HCEC 1CT (cell line): ENCODE measurements at places on chromosomes 5 and 9.

- DNase-seq: no peak
Observed at GRCh38 chr5:43043400-43043756, 3.3 kb upstream of the ANXA2R start.

DNA sequence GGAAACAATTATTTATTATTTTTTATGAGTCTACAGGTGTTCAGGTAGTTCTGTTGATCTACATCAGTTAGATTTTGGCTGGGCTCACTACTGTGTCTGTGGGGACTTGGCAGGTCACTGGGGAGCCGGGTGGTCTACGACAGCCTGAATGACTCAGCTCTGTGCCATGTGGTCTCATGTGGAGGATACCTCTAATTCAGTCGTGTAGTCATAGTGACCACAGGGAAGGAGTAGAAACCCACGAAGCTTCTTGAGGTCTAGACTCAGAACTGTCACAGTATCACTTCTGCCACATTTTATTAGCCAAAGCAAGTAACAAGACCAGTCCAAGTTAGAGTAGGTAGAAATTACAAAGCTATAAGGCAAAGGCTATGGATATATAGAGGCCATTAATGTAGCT, 64.7 kb upstream of the GRAMD2B start:
- no peak for DNase-seq

- no peak for DNase-seq
Observed at GRCh38 chr5:159010661-159011442, 88.9 kb downstream of the EBF1 start.

GRCh38 chr5:40904994-40905306, 4.3 kb upstream of the C7 start:
- no peak for DNase-seq

DNA sequence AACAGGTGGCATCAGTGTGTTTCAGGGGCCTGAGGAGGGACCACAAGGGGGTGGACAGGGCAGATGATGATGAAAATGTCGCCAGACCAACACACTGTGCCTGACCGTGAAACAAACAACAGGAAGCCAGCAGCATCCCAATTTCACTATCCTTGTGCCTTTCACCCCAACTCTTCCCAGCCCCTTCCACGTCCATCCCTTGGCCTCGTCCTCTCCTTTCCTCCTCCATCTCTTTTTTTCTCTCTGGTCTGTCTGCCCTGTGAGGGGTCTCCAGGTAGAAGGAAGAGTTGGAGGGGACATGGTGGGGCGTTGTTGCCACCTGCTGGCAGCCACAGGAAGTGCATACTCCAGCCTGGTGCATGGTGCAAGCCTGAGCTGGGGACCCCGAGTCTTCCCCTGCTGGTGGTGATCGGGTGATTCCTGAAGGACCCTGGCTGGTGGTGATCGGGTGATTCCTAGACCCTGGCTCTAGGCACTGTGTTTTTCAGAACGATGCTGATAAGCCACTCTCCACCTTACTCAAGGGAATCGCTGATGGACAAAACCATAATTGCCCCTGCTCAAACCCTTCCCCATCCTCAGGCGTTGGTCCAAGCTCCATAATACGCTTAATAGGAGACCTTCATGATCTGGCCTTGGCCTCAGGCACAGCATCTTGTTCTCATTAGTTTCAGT, 21.7 kb upstream of the NSD1 start:
- DNase-seq: peak; percentile 17

- DNase-seq: no peak
Observed at GRCh38 chr9:24738421-24738961, 192.8 kb upstream of the IZUMO3 start.

GRCh38 chr9:115877852-115878438, 275.6 kb upstream of the PAPPA start:
- no peak for DNase-seq

DNA sequence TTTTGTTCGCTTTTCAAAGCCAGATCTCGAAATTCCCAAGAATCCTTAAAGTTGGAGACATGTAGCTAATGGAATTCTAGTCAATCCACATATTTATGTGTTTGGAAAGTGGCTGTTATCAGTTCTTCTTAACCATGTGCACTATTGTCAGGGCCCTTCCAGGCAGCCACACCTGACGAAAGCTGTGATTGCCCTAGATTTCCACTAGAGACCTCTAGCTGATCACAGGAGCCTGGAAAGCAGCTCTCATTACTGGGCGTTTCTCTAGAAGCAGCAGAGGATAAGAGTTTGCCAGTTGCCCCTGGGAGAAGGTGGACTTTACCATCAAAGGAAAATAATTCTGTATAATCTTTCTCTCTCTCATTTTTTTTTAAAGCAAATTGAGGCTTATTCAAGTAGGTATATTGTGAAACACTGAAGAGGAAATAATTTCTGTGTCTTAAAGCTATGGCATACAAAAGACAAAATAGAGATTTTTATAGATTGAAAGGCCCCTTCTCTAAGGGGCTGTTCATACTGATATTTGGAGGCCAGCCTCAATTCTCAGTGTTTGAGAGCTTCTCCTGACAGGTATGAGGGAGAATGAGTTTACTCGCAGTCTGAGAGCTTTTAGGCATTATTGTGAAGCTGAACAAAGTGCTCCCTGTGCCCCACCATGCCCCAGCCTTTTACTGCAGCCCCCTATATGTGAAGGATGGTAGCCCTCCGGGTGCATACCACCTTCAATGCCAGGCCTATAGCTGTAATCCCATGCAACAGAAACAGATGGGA, 405.4 kb upstream of the ACTBL2 start:
- DNase-seq: peak; percentile 44

DNA sequence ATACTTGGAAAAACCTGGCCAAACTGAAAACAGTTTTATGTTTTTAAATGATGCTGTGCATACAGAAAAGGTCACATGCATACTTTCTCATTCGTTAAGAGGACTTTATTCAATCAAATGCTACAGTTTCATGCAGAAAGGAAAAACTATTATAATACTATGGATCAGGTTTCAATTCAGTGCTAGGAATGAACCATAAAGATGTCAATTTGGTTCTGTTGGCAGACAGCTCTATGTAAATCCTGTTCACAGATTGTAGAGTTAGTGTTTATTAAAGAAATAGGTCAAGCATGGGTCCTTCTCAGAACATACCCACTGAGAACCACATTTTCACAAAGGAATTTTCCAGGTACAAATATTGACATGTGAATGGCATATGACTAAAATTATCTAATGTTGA, 57.1 kb downstream of the RETREG1 start:
- DNase-seq: no peak

GRCh38 chr9:69195668-69196067, 21.6 kb downstream of the TJP2 start:
- DNase-seq: no peak

- no peak for DNase-seq
Observed at GRCh38 chr5:98175474-98175873, 598.0 kb upstream of the RGMB start.

DNA sequence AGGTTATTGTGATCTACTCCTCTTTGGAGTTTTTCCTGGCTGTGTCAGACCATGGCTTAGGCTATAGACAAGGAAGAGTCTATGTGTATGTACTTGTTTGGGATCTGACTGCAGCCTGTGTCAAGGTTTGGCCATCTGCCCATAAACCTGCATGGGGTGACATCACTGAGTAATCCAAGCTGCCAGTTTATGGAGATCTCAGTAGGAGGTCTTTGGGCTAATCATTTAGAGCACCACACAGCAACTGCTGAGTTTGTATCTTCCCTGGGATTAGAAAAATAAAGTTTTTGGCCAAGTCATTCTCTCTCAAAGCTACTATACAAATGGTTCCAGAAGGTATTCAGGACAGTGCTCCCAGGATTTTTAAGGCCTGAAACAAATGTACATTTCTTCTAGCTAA, 65.5 kb upstream of the HSPB3 start:
- peak; percentile 80 for DNase-seq

GRCh38 chr5:33631139-33631538, 190.4 kb downstream of the TARS1 start:
- DNase-seq: no peak

- no peak for DNase-seq
Observed at GRCh38 chr9:33455945-33456344, 8.6 kb upstream of the AQP3 start.

DNA sequence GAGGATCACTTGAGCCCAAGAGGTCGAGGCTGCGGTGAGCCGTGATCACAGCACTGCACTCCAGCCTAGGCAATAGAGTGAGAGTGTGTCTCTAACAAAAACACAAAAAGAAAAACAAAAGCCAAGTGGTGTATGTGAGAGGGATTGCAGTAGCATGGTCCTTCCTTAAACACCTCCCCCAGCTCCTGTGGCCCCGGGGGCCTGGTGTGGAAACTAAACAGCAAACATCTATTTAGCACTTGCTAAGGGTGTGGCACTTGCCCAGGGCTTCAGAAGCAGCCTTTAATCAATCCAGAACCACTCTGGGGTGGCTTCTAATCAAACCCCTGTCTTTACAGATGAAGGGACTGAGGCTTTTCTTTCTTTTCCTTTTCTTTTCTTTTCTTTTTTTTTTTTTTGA, 4.4 kb upstream of the FBP1 start:
- no peak for DNase-seq

GRCh38 chr9:97406620-97407177, 5.2 kb upstream of the TDRD7 start:
- DNase-seq: no peak

DNA sequence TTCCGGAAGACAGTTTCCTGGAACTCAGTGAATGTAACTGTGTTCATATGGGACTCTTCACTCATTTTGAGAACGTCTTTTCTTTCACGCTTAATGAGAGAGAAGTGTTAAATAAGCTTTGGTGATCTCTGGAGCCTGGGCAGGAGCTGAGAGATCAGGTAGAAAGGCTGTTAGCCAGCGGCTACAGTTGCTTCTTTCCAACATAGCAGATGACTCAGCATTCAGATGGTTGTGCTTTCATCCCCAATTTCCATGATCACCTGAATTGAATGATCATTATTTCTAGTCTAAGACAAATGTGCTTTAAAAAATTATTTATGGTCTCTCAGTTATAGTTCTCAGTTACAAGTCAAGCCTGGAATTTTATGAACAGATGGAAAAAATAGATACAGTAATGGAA, 234.5 kb downstream of the ADAMTSL1 start:
- no peak for DNase-seq

GRCh38 chr5:144122641-144123040, 47.8 kb downstream of the YIPF5 start:
- no peak for DNase-seq

GRCh38 chr5:148574167-148574566, 80.2 kb downstream of the HTR4 start:
- DNase-seq: no peak
